ENCODE measurements at places on chromosomes 3 and 15.

DNA sequence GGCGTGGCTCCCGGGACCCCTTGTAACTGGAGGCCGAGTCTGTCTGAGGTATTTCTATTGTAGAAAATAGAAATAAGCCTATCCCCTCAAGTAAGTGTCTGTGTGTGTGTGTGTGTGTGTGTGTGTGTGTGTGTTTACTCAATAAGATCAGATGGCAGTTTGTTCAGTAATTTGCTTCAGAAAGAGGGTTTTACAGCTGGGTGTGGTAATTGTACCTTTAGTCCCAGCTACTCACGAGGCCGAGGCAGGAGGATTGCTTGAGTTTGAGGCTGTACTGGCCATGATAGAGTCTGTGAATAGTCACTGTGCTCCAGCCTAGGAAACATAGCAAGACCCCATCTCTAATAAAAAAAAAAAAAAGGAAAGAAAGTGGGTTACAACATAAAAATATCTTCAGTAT is 8.7 kb downstream of the SPINT1 start:
- no peak for DNase-seq

GRCh38 chr3:171346582-171347300 is 113.5 kb downstream of the TNIK start:
- DNase-seq = no peak

GRCh38 chr3:179194931-179195330 is 46.8 kb downstream of the PIK3CA start:
- no peak for DNase-seq

DNA sequence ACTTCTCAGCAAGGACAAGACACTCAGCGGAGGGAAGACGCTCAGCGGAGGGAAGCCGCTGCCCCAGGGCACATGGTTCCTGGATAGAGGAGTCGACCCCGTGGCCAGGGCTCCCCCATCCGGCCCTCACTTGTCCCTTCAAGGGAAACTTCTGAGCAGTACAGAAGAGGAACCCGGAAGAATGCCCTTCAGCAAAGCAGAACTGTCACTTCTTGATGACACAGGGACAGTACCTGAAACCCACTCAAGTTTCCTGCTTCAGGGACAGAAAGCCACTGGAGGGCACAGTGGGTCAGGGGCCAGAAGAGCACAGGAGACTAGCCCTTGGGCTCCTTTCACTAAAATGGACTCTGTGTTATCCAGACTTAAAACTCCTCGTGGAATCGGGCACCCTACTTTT is 97.8 kb upstream of the RPL32 start:
- no peak for DNase-seq

DNA sequence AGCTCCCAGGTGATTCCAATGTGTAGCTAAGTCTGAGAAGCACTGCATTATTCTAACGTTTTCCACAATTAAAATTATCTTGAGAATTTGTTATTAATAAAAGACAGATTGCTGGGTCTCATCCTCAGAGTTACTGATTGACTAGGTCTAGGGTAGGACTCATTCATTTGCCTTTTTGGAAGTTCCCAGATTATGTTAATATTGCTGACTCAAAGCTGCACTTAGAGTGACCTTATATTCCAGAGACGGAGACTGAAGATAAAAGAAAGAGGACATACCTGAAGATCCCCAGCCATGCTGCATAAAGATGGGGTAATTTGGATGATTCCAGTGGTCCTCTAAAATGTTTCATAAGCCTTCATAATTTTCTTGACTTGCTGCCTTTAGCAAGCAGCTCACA is 81.8 kb downstream of the PLSCR2 start:
- no peak for DNase-seq

DNA sequence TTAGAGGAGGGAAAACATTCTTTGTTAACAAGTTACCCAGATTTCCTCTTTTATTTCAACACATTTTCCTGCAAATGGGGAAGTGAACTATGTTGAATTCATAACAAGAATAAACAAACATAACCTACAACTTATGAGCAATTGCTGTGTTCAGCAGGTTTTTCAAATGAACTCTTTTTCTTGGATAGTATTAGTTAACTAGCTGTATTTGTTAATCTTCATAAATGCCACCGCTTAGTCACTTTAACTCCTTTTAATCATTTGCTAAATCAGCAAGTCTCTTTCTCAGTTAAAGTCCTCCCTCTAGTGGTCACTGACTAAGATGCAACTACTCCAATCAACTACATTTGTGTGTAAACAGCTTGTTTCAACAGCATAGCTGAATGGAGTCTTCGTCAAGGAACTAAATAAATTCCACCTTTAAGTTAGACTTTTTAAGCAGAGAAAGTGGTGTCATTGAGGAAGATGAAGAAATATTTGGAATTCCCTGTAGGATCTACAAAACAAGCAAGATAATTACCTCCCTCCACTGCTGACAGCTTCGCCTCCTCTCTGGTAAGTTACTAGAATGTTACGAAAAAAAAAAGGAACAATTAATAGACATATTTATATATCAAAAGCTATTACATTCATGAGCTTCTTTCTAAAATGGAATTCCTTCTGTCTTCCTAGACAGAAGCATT is 1122.0 kb downstream of the ROBO1 start:
- peak; percentile 17 for DNase-seq

GRCh38 chr15:61336026-61336638 is 107.0 kb upstream of the RORA start:
- no peak for DNase-seq

- DNase-seq = no peak
These were observed 150.2 kb upstream of the BHLHE40 start for GRCh38 chr3:4829031-4829394.

DNA sequence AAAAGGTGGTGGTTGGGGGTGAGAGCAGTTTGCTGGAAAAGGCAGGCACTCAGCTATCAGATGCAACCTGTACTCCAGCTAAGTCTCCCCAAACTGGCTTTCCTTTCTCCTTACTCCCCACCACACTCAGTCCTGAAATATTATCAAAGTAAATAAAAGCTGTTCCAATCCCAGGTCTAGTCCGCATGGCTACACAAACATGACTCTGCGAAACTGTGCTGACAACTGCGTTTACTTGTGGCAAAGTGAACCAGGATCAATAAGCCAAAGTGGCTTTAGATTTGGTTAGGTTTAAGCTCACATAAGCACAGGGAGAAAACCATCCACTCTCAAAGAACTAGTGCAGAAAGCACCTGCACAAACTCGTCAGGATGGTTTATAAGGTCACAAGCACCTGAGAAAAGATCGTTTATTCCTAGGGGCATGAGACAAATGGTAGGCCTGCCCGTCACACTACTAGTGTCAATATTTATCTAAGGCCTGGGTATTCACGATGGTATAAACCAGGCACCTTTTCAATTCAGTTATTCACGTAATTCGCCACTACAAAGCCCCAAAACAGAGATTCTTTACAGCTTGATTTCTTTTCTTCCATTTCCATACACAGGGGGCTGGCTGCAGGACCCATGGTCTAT is 25.3 kb downstream of the LRIG1 start:
- DNase-seq = no peak

DNA sequence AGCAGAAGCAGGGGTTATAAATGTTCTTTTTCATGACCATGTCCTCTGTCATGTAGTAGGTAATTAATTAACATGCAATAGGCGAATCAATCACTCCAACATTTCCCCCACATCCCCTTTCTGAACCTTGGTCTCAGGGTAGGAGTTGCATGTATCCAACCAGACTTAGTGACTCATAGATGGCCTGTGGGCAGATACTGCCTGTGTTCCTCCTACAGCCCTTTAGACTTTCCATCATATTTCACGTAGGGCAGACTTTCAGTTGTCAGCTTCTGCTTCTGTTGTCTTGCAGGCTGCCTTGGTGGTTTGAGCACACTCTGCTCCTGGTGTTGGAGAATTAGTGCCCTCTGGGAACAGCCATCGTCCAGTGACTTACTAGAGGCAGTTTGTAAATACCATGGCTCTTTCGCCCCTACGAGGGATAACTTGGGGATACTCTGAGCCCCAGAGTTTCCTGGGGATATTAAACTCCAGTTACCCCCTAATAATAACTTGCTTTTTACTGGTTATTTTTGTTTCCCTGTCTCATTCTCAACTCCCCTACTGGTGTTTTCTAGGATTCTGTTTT is 244.4 kb downstream of the EDEM1 start:
- DNase-seq = no peak

DNA sequence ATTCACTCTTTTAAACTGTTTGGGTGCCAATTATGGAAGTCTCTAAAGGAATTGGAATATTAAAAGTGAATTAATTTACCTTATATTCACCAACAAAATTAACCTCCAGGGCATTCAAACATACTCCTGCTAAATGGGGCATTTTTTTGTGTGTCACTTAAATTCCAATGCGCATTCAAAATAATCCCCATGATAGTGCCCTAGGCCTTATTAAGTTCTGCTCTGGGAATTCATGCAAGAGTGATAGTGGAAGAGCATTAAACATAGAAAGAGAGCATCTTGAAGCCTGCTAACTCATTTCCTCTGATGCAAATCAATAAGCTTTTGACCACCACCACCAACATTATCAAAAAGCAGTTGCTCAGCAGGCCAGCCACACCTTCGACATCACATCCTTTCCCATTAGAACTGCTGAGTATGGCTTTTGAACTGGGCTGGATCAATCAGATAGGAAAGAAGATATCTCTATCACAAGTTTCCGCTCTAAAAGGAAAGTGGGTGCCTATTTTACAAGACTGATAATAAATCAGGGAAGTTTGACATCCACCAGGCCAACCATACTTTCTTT is 156.7 kb downstream of the TMCO5A start:
- no peak for DNase-seq

GRCh38 chr15:22949074-22949547 is 31.1 kb downstream of the CYFIP1 start:
- peak; percentile 72 for DNase-seq

DNA sequence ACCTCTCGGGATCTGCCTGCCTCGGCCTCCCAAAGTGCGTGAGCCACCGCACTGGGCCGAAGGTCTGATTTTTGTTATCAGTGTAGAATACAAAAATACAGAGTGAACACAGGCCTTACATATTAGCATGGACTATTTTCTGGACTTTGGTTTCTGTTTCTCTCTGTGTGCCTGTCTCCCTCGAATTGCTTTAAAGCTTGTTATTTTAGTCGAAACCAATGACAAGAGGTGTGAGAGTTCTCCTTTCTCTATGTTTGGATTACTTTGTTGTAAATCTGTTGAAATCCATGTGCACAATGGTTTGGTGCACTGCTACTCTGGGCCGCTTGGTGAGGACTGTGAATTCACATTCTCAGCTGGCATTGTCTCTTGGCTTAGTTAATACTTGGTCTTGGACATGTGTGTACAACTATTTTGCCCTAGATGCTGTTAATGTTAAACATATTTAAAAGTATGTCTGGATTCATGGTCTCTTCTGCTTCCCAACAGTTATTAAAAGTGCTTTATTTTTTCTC is 23.9 kb downstream of the MED12L start:
- no peak for DNase-seq

GRCh38 chr3:178754852-178755510 is 218.7 kb downstream of the KCNMB2 start:
- DNase-seq = no peak

DNA sequence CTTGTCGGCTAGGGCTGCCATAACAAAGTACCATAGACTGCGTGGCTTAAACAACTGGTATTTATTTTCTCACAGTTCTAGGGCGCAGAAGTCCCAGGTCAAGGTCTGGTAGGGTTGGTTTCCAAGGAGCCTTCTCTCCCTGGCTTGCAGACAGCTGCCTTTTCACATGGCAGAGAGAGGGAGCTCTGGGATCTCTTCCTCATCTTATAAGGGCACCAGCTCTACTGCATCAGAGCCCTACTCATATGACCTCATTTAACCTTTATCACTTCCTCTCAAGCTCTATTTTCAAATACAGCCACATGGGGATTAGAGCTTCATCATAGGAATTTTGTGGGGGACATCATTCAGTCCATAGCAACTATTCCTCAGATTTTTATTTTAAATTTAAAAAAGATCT is 17.6 kb upstream of the PAQR9 start:
- peak; percentile 43 for DNase-seq

- DNase-seq = no peak
These were observed 4.8 kb downstream of the TMIE start for GRCh38 chr3:46705751-46706552.

GRCh38 chr15:62877276-62877857 is 165.2 kb upstream of the TPM1 start:
- DNase-seq = no peak

- no peak for DNase-seq
These were observed 959 bp downstream of the TPM1 start for GRCh38 chr15:63043335-63044076.

DNA sequence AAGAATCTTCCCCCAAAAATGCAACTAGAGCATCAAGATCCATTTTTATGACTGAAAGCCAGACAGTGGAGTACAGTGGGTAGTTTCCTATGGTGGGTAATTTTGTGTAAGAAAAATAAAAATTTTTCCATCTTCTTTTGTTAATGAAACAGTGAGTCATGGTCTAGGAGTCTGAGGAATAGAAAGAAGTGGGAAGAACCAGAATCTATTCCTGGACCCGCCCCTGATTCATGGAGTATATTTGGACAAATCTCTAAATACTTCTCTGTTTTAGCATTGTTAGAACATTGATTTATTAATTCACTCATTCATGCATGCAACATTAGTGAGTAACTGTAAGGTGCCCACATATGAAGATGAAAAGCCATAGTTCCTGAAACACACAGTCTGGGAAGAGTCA is 304.5 kb upstream of the GPR149 start:
- DNase-seq = no peak

- no peak for DNase-seq
These were observed 20.2 kb upstream of the GADL1 start for GRCh38 chr3:30914696-30915095.

- no peak for DNase-seq
These were observed 139.7 kb downstream of the CADPS start for GRCh38 chr3:62735510-62735909.

- no peak for DNase-seq
These were observed 144.1 kb downstream of the VPS13C start for GRCh38 chr15:61916104-61916503.

GRCh38 chr3:4033296-4033695 is 234.1 kb downstream of the LRRN1 start:
- no peak for DNase-seq

- peak; percentile 81 for DNase-seq
These were observed 28.5 kb downstream of the BTD start for GRCh38 chr3:15629860-15630597.

GRCh38 chr3:125165189-125165947 is 47.2 kb downstream of the SLC12A8 start:
- no peak for DNase-seq

- no peak for DNase-seq
These were observed 30.2 kb downstream of the NR2F2 start for GRCh38 chr15:96360581-96361308.

Measured in K562 (cell line).